ENCODE measurements at places on chromosomes 6 and 20.

GRCh38 chr6:77470983-77471382, 7.7 kb upstream of the HTR1B start:
- peaks cover 4% of the 10 kb centered on the region for H3K27me3 ChIP-seq
- H3K27ac ChIP-seq: no peak overlapping the region
- DNase-seq: no peak
- H3K4me1 ChIP-seq: peaks cover 16% of the 10 kb centered on the region
- H3K4me3 ChIP-seq: no peak overlapping the region

- H3K27ac ChIP-seq: peak overlapping the region; percentile 81
- no peak for DNase-seq
- H3K36me3 ChIP-seq: peaks cover 28% of the 10 kb centered on the region
- peaks cover 53% of the 10 kb centered on the region for H3K4me1 ChIP-seq
- peak overlapping the region; percentile 93 for H3K4me3 ChIP-seq
Observed at GRCh38 chr20:2103461-2104153, 2.0 kb downstream of the STK35 start.

DNA sequence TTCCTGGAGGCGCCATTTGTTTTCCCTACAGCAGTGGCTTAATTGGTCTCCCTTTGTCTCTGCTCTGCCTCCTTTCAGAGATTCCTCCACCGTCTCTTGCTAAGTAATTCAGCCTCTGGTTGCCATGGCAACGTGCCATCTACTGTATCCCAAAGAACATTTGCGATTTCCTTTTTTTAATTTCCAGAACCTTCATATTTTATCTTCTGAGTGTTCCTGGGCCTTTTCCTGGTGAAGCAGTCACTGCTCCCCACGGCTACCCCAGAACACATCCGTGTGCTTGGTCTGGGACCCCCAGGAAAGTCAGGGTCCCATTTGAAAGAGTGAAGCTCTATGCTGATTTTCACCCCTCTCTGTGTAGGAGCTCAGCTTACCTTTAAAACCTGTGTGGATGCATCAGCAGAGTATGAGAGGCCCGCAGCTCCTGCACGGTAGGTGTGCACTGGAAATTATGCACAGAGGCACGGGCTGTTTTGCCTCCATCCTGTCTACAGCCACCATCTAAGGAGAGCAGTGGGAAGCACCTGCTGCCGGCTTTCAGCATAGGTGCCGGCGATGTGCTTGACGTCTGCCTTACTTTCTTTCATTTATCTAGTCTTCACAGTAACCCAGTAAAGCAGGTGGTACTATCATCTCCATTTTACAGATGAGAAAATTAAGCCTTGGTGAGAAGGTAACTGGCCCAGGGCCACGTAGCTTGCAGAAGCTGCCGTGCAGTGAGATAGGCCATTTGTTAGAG, 122.8 kb downstream of the SYCP2 start:
- no peaks in the 10 kb centered on the region for H3K36me3 ChIP-seq
- H3K27ac ChIP-seq: no peak overlapping the region
- DNase-seq: peak; percentile 2
- H3K4me1 ChIP-seq: no peaks in the 10 kb centered on the region
- no peaks in the 10 kb centered on the region for H3K27me3 ChIP-seq

GRCh38 chr6:170045563-170045960, 245.3 kb downstream of the DLL1 start:
- H3K4me3 ChIP-seq: no peak overlapping the region
- H3K4me1 ChIP-seq: peaks cover 4% of the 10 kb centered on the region
- no peak overlapping the region for H3K27ac ChIP-seq
- no peaks in the 10 kb centered on the region for H3K27me3 ChIP-seq
- DNase-seq: no peak
- no peaks in the 10 kb centered on the region for H3K36me3 ChIP-seq

GRCh38 chr6:37048851-37049757, 43.6 kb downstream of the FGD2 start:
- peak; percentile 80 for DNase-seq
- H3K27ac ChIP-seq: peak overlapping the region; percentile 99
- H3K27me3 ChIP-seq: no peaks in the 10 kb centered on the region
- peaks cover 33% of the 10 kb centered on the region for H3K36me3 ChIP-seq
- H3K4me1 ChIP-seq: peaks cover 70% of the 10 kb centered on the region
- H3K4me3 ChIP-seq: peak overlapping the region; percentile 88

- H3K27me3 ChIP-seq: peaks cover 68% of the 10 kb centered on the region
- no peak overlapping the region for H3K4me3 ChIP-seq
- H3K4me1 ChIP-seq: peaks cover 7% of the 10 kb centered on the region
Observed at GRCh38 chr6:150026976-150027805, 1.9 kb upstream of the RAET1L start.

GRCh38 chr20:2742934-2743559, 50.5 kb downstream of the EBF4 start:
- peak; percentile 71 for DNase-seq
- H3K36me3 ChIP-seq: no peaks in the 10 kb centered on the region
- no peak overlapping the region for H3K4me3 ChIP-seq
- peaks cover 20% of the 10 kb centered on the region for H3K27me3 ChIP-seq

DNA sequence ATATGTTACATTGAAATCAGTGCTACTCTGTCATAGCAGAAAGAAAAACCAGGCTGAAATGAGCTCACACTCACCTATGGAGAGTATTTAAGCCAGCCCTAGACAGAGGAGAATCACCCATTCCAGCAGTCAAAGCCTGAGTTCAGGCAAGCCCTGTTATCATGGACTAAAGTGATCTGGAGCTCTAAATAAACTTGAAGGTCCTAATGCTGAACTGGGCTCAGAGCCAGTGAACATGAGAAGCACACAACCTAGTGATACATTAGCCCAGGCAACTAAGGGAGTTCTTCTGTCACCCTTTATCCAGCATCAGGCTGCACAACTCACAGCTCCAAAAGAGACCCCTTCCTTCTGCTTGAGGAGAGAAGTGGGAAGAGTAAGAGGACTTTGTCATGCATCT, 425.0 kb downstream of the COL12A1 start:
- no peak overlapping the region for H3K4me3 ChIP-seq
- no peaks in the 10 kb centered on the region for H3K27me3 ChIP-seq
- DNase-seq: no peak
- H3K4me1 ChIP-seq: no peaks in the 10 kb centered on the region

DNA sequence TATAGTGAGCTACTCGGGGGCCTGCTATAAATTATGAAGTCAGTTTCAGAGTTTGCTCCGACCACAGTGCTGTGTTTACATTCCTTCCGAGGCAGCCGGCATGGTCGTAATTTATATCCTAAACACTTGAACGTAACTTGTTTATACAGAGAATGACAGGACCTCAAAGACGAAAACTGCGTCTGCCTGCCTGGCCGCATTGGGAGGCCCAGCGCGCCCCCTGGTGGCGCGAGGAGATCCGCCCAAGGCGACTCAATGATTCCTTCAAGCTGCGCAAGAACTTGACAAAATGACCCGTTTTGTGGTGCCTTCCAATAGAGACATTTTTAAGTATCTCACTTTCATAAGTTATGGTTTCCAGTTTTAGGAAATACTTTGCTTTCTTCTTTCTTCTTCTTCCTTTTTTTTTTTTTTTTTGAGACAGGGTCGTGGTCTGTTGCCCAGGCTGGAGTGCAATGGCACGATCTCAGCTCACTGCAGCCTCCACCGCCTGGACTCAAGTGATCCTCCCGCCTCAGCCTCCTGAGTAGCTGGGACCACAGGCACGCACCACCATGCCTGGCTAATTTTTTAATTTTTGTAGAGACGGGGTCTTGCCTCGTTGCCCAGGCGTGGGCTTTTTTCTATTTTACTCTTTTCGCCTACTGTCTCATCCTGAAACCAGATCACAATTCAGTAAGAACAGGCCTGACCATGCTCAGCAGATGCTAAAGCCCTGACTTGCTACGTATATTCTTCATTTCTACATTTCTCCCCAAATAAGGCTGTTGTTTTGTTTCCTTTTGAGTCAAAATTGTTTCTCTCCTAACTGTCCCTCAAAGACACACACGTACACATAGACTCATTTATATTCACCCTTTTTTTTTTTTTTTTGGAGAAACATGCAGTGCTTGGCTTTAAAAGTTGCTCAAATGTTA, 7.8 kb downstream of the FOXF2 start:
- H3K4me3 ChIP-seq: no peak overlapping the region

DNA sequence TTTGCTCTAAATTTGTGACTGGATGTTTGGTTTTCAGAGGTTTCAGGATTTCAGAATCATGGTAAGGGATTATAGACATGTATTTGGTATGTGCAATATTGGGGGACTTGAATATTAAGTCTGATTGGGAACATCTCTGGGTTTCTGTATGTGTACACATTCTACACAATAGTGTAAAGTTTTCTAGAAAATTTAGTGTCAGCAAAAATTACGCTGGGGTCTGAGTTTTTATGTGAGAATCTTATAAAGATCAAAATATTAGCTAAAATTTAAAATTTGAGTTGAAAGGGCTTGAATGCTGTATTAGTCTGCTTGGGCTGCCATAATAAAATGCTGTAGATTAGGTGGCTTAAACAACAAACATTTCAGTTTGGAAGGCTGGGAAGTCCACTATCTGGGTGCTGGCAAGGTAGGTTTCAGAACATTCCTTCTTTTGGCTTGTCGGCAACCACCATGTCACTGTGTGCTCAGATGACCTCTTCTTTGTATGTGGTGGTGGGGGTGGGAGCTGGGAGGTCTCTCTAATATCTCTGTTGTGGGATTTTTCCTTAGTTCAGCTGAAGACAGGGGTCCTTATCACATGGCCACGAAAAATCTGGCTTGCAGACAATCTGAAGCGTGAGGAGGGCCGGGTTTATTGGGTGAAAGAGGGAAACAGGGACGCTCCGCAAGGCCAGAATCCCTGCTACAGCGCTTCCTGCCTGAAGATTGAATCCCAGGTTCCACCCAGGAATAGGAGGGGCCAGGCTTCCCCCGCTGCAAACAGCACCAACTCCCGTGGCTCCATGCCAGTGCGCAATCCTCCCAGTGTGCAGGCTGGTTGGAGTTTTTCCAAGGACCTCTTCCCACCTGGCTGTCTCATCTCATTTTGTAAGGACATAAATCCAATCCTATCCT, 299.7 kb downstream of the PLCB1 start:
- peaks cover 6% of the 10 kb centered on the region for H3K4me1 ChIP-seq
- no peaks in the 10 kb centered on the region for H3K27me3 ChIP-seq
- DNase-seq: no peak
- no peak overlapping the region for H3K4me3 ChIP-seq

DNA sequence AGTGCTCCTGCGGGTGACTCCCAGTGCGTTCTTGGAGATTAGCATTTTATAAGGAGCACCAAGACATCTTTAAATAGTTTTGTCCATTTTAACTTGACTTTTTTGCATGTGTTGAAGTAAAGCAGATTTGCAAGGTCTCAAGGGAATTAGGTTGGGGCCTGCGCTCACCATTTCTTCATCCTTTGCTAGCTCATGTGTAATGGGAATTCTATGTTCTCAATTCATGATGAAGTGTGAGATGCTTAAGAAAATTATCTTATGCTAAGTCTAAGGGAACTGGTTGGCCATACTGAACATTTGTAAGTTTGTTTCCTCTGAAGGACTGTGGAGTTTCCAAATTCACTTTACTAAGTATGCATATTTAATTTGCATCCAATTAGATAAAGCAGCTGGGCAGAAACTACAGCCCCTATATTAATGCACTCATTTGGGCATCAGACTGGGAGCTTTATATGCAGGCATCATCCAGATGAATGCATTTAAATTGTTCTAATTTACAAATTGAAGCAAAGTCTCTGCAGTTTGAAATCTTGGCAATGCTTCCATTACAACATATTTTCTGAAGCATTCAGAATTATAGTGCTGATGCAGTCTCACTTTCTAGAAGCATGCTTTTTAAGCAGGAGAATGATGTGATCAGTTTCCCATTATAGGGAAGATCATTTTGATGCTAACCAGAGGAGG, 108.3 kb upstream of the AKAP12 start:
- peaks cover 3% of the 10 kb centered on the region for H3K4me1 ChIP-seq
- no peaks in the 10 kb centered on the region for H3K36me3 ChIP-seq
- DNase-seq: no peak
- no peak overlapping the region for H3K27ac ChIP-seq
- no peak overlapping the region for H3K4me3 ChIP-seq

GRCh38 chr6:68575765-68576439, 59.2 kb upstream of the ADGRB3 start:
- no peak for DNase-seq
- H3K4me1 ChIP-seq: no peaks in the 10 kb centered on the region
- no peak overlapping the region for H3K27ac ChIP-seq
- H3K36me3 ChIP-seq: no peaks in the 10 kb centered on the region
- no peaks in the 10 kb centered on the region for H3K27me3 ChIP-seq
- no peak overlapping the region for H3K4me3 ChIP-seq

All from activated CD4-positive, alpha-beta memory T cell treated with anti-CD3 and anti-CD28 coated beads, Interleukin-2, amount 10 ng/mL, durations not matched to agents 7 days and 5 days (primary cell).